ENCODE measurements at places on chromosomes 6 and 20. TPM values are rescaled to one million over a fixed set of nuclear protein-coding genes. Genes with fewer than 3 reads are reported as not detected.

DNA sequence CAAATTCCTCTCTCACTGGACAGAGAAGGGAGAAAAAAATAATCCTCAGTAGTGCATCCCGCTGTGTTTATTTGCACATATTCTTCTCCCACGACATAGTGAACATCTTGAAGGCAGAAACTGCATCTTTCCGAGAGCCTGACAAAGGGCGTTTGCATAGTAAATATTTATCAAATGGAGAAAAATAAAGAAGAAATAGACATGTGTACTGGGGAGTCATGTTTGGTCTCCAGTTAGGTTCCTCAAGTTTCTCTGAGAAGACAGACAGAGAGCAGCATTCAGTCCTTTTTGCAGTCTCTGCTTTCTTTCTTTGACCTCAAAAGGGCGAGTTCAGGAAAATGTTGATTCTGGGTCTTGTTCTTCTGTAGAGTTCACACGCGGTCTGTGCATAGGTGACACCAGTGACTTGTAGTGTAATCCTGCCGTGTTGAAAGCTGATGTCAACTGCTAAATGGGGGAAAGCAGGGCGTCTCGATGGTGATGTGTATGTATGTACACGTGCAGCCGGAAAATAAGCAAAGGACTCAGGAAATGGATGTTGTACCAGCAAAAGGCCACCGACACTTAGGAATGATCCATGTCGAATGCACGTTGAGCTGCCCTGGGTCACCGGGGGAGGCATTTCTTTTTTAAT, 285.6 kb downstream of the ZNF217 start:
- no peak for DNase-seq

DNA sequence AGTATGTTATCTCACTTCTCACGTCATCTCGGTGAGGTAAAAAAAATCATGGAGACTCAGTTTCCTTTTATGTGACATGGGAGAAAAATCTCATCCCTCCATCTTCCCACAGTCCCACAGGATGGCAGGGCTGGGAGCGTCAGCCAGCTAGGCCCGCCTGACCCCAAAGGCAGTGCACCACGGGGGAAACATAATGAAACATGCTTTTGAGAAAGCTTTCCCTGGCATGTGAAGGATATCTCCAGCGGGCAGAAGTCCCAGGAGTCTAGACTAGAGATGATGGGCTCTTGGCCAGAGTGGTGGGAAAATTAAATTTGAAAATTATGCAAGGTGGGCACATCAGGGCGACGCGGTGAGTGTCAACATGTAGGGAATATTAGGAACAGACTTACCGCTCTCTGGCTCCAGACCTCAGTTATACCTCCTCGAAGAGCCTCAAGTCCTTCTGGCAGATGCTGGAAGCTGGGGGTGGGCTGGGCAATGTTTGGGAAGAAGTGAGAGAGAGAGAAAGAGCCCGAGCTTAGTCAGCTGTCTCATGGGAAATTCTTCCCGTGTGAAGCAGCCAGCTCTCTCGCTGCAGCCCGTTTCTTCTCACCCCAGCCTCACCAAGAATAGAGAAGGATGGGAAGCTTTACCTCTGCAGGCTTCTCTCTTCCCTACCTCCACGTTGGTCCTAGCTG, 52.3 kb downstream of the MOCS1 start:
- no peak for DNase-seq

Gene GNAS-AS1
- 0.65 TPM for total RNA-seq

Gene PRND
- total RNA-seq, result not detected

DNA sequence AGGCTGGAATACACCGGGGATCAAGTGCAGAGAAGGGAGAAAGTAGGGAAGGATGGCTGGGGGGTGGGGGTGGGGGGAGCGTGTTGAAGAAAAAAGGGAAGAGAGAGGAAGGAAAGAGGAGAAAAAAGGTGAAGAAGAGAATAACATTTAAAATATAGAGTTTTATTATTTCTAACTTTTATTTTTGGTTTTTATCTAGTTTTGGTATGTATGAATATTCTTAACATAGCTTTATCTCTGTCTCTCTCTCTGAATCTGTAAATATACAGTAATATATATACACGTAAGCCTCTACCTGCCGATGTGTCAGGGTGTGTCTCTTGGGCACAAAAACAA, 30.0 kb downstream of the HLA-F start:
- DNase-seq, result no peak

DNA sequence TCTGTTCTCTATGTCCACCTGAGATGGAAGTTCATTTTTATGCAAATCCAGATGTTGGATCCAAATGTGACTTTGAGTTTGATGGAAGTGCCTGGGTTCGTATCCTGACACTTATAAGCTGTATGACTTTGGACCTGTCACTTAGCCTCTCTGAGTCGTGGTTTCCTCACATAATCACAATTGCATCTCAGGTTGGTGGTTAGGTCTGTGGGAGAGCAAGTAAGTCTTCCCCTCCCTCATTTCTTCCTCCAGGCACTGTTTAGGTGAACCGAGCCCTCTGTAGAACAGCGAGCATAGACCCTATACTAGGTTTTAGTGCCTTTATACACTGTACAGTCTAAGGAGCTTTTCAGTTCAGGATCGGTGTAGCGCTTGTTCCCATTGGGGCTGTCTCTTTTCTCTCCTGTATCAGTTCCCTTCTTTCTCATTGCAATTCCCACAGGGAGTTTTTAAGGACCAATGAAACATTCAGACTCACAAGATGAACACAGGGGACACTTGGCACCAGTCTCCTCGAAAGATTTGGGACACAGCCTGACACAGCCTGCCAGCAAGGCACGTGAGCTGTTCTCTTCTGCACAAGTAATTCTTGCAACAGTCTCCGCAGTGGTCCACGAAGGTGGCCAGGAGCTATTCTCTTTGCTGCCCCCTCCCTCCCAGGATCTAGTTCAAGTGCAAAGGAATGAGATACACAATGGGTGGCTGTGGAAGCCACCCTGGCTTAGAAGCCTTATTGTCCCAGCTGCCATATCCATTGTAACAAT, 11.8 kb downstream of the TOX2 start:
- no peak for DNase-seq

DNA sequence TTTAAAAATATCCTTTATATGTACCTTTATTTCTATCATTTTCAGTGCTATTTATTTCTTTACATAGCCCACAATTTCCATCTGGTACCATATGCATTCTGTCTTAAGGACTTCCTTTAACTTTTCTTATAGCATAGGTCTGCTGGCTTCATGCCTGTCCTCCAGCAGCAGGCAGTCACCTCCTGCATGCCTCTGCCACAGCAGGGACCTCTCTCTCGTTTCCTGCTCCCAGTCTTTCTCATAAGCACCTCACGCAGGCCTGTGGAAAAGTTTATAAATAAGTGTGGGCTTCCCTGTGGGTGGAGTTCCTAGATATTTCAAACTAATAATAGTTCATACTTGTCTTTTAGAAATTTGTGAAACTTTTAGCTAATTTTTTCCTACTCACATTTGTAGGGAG, 133.9 kb downstream of the KCNQ5 start:
- no peak for DNase-seq

DNA sequence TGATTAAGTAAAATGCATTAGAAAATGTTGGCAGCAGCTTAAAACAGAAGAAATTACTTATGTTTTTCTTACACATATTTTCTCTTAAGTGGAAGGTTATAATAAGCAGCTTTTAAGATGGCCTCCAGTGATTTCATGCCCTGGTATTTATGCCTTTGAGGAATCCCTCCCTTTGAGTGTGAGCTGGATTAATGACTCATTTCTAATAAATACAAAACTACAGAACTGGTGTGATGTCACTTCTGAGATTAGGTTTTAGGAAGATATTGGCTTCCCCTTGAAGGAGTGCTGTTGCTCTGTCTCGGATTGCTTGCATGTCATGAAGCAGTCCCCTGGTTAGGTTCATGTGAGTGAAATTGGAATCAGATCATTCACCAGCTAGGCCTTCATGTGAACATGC, 143.2 kb upstream of the EPHA7 start:
- no peak for DNase-seq

GRCh38 chr6:167578371-167578901, 248.3 kb upstream of the AFDN start:
- peak; percentile 0 for DNase-seq

GRCh38 chr6:80988892-80989291, 763.6 kb downstream of the TENT5A start:
- no peak for DNase-seq

DNA sequence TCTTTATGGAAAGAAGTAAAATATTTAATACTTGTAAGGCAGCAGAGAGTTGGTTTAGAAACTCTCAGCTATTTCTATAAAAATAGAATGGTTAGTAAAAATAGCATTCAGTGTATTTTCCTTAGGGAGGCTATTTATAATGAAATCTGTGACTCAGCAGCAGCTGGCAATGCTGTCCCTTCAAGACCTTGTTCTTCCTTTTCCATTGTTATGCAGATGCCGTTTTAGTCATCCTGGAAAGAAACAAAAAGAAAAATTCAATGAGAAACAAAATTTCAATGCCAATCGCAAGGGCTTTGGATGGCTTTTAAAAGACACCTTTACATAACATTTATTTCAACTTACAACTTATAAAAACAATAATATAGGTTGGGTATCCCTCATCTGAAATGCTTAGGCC, 17.5 kb downstream of the MPC1 start:
- no peak for DNase-seq

Gene ACSS1
- 40.3 TPM for total RNA-seq

DNA sequence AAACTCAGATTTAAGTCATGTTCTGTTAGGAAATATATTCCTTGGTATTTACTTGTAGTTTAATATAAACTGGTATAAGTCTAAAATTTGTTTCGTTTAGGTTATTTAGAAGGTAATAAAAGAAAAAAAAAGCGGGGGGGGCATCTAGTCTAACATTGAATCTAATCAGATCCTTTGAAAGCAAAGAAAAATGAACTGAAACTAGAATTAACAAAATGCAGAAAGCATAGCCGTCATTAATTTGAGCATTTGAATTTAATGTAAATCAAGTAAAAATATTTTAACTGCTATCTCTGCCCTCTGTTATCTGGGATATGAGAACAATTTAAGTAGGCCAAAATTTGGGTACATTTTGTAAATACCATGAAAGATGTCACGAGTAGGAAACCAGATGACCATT, 54.1 kb downstream of the SNX9 start:
- no peak for DNase-seq

DNA sequence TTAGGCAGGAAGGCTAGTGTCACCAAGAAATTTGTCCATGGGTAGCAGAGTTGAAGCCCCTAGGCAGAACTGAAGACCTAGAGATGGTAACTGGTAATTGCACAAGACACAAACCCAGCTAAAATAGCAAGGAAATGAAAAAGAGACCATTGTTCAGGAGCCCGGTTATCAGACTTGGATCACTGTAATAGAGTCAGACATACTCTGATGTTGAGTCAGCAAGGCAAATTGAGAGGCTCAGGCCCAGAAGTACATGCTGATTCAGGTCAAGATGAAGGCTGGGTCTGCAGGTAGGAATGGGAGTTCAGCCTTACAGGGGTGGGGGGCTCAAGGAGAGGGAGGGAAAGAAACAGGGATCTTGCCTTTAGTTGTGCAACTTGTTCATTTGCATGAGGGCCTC, 6.5 kb upstream of the TMEM242 start:
- no peak for DNase-seq

Gene CAGE1
- total RNA-seq, result not detected

DNA sequence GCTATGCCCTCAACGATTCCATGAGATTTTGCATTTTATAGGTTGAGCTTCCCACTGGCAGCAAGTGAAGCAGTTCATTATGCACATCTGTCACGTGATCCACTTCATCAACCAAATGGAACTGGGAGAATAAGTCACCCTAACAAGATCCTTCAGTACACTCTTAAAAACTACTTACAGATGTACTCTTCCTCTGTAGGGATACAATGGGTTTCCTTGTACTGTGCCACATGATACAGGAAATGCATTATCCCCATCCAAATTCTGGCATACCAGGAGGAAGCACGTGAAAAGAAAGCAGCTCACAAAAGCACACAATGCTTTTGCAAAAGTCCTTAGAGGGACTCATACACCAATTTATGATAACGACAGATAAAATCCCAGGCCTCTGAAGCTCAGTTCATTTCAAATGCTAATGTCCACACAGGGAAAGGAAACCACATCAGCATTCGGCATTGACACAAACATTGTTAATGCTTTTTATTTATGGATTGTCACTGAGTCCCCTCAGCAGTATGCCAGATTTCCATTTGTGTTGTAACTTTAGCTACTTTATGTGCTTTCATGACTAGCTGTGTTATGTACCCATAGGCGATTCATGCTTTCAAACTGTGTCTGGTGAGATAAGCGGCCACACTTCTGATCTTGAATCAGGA, 58.1 kb upstream of the REV3L start:
- DNase-seq, result no peak

- DNase-seq, result no peak
These were observed 32.0 kb upstream of the SYNDIG1 start for GRCh38 chr20:24437196-24438082.

Gene SLC2A10
- total RNA-seq, result not detected

Gene SLC22A16
- not detected for total RNA-seq

DNA sequence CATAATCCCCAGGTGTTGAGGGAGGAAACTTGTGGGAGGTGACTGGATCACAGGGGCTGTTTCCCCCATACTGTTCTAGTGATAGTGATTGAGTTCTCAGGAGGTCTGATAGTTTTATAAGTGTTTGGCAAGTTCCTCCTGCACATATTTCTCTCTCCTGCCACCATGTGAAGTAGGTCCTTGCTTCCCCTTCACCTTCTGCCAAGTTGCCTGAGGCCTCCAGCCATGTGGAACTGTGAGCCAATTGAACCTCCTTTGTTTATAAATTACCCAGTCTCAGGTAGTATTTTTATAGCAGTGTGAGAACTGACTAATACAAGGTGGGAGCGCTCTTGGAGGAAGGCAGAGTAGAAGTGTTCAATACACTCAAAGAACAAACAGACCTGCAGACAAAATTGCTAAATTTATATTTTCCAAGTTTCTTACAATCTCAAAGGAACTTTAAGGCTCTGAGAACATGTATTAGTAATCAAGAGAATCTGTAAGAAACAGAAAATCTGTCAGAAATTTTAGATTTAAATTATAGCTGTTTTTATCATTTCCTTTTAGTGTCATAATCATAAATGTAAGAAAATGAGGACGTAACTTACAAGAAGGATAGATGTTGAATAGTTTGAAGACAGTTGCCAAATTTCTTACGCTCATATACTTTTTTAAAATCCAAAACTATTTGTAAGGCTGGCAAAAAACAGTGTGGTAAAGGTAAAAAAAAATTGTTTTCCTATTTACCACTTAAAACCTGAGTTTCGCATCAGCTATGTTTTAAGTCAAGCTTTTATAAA, 77.7 kb downstream of the ASCC3 start:
- no peak for DNase-seq

DNA sequence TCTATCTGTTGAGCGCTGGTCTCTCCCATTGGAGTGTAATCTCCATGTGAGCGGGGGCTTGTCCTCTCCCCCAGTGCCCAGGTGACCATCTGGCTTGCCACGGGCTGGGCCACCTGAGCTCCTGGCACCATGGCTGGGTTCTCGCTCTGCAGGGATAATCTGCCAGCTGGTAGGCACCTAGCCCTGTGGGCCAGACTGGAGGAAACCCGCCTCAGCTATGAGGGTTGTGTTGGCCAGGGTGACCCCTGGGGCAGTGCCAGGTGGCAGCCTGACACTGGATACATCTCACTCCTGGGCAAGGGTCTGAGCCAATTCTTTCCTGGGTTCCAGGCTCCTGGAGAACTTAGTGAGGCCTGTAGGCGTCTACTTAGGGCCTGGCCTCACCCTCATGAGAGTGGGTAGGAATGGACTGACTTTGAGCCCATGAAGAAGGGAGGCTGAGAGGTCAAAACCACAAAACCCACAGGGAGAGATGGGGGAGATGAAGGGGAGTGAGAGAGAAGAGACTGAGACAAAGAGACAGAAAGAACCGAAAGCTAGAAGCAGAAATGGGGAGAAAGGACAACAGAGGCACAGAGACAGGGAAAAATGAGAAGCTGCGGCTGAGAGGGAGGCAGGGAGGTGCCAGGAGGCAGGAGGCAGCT, 5.8 kb upstream of the SLC52A3 start:
- no peak for DNase-seq
